ENCODE measurements at places on chromosomes 3 and 15.

GRCh38 chr3:33942483-33943150 lies 144.2 kb downstream of the PDCD6IP start:
- no peak for DNase-seq

GRCh38 chr3:172876297-172876696 lies 125.8 kb downstream of the ECT2 start:
- DNase-seq = no peak

GRCh38 chr3:81872566-81872965 lies 111.1 kb upstream of the GBE1 start:
- DNase-seq = no peak

DNA sequence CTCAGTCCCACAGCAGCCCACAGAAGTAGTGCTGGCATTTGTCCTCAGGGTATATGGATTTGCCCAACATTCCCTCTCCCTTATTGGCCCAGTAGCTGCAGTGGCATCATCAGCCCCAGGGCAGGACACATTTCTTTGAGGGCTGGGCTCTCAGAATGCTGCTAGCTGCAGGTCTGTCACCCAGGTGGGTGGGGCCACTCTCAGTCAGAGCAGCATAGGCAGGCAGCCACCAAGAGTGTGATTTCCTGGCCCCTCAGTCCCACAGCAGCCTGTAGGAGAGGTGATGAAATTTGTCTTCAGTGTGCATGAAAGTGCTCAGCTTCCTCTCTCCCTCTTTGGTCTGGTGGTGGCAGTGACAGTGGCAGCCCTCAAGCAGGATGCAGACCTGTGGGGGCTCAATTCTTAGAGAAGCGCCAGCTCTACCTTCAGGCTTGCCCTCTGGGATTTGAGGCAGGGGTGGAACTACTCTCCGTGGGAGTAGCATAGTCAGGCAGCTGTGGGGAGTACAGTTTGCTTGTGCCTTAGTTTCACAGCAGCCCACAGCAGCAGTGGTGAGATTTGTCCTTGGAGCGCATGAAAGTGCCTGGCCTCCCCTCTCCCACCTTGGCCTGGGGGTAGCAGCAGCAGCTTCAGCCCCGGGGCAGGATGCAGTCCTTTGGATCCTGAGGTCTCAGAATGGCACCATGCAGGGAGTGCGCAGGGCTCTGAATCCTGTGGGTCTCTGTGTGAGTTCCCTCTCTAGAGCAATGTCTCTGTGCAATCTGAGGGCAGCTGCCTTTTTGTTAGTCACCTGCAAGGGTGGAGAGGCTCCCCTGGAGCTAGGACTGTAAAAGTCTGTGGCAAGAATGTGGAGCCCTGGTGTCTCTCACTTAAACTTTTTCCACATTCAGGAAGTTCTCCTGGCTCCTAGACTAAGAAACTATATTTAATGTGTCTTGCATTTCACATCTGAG lies 1229.1 kb downstream of the ROBO2 start:
- no peak for DNase-seq

DNA sequence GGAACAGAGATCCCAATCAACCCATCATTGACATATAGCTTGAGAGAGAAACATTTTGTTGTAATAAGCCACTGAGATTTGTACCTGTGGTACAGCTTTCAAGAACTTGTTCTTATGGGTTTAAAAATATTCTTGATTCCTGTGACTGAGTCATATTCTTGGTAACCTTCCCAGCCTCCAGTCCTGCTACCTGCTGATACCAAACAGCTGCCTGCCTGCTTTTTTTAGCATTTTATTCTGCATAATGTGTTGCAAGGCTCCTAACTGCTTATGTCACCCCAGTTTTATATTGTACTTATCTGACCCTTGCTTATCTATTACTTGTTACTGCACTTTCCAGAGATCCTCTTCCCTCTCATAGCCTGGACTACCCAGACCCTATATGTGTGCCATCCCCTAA lies 349.3 kb upstream of the SOX2 start:
- peak; percentile 20 for DNase-seq

GRCh38 chr15:92121047-92121446 lies 267.5 kb downstream of the SLCO3A1 start:
- DNase-seq = no peak

GRCh38 chr3:177569875-177570657 lies 372.8 kb upstream of the TBL1XR1 start:
- no peak for DNase-seq

DNA sequence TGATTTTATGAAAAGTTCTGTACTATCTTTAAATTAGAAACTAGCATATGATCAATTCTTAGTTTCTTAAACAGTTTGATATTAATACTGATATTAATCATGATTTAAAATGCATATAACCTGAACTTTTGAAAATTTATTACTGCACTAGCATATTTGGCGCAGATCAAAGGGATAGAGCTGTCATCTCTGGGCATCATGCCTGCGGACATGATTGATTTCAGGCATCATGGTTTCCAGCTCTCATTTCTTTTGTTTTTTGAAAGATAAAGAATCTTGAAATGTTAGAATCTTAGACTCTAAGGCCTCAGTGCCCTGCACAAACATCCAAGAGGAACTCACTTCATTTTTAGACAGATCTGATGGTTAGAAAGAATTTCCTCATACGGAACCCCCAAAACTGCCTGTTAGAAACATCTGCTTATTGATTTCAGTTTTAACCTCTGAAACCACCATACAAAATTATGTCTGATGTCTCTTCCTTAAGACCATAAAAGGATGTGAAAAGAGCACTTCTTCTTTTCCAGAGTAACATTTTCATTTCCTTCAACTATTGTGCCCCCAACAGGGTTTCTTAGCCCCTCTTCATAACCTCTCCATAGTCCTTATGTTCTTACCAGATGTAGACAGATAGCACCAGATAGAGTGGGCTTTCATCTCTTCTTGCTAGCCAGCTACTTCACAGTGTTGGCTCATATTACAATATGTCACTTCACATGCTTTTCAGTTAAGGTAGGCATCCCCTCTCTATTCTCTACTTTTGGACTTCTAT lies 110.8 kb downstream of the BBX start:
- DNase-seq = no peak

- no peak for DNase-seq
Measured at GRCh38 chr15:94523873-94524272, 292.5 kb downstream of the MCTP2 start.

DNA sequence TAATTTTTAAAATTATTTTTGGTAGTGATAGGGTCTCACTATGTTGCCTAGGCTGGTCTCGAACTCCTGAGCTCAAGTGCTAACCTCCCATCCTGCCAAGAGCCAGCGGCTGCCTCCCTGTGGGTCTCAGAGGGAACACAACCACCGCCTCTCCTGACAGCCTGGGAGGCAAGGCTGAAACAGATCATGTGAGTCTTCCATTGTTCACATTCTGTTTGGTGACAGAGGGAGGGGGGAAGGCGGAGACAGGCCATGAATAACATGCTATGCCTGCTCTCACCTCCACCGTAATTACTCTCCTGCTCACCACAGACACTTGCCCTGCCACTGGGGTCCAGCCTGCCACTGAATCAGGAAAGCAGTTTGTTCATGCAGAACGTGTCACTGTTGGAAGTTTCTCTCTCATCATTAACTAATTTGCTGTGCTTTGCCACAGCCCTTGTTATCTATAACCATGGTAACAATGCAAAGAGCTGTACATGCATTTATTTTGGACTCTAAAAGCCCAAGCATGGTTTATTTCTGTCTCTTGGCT lies 78.4 kb upstream of the RASGRF1 start:
- peak; percentile 55 for DNase-seq

DNA sequence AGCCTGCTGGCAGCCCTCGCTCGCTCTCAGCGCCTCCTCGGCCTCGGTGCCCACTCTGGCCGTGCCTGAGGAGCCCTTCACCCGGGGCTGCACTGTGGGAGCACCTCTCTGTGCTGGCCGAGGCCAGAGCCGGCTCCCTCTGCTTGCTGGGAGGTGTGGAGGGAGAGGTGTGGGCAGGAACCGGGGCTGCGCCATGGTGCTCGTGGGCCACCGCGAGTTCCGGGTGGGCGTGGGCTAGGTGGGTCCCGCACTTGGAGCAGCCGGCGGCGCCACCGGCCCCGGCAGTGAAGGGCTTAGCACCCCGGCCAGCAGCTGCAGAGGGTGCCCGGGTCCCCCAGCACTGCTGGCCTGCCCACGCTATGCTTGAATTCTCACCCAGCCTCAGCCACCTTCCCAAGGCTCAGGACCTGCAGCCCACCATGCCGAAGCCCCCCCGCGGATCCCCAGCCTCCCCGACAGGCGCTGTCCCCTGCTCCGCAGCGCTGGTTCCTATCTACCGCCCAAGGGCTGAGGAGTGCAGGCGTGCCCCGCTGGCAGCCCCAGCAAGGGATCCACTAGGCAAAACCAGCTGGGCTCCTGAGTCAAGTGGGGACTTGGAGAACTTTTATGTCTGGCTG lies 863.3 kb downstream of the IGSF11 start:
- no peak for DNase-seq

- DNase-seq = no peak
Measured at GRCh38 chr15:97729270-97729669, 231.2 kb upstream of the ARRDC4 start.

- no peak for DNase-seq
Measured at GRCh38 chr15:68479406-68479805, 47.4 kb upstream of the ITGA11 start.

- no peak for DNase-seq
Measured at GRCh38 chr3:194431554-194431953, 32.5 kb upstream of the GP5 start.

DNA sequence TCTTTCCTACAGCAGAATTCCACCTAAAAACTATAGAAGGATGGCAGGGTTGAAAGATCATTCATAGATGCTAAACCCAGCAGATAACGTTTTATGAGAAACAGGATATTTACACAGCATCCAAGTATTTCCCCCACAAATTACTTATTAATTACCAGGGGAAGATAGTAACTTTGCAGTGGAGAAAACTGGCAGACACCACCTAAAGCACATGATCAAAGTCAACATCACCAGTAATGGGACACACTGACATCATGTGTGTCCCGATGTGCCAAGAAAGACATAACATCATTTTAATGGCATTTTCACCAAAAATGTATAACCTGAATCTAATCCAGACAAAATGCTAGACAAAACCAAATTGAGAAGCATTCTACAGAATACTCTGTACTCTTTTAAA lies 220.4 kb upstream of the THBS1 start:
- no peak for DNase-seq

DNA sequence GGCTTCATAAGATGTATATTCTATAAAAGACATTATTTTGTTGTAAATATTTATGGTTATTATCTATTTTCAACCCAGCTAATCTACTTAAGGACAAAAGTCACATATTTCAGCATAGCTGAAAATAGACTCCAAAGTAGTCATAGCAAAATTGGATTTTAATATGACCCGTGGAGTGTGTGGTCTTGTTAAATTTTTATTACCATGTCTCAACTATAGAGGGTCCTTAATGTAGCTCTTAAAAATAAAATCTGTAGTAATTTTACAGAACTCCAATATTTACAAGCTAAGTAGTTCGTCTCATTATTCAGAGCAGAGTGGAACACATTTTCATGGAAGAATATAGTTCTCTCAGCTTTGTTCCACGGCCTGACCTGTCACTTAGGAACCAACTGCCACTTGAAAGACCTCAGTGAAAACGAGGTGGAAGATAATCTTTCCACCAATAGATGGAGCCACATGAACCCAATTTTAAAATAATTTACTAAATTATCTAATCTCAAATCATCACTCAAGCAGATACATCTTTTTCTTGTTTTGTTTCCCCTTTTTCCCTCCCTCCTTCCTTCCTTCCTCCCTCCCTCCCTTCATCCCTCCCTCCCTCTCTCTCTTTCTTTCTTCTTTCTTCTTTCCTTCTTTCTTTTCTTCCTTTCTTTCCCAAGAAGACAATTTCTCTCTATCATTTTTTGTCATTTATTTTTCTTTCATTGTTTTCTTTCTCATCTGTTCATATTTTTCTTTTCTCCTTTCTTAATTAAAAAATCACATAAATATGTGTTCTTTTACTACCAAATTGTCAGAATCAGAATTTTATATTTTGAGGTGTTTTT lies 97.2 kb downstream of the CLDN1 start:
- no peak for DNase-seq

DNA sequence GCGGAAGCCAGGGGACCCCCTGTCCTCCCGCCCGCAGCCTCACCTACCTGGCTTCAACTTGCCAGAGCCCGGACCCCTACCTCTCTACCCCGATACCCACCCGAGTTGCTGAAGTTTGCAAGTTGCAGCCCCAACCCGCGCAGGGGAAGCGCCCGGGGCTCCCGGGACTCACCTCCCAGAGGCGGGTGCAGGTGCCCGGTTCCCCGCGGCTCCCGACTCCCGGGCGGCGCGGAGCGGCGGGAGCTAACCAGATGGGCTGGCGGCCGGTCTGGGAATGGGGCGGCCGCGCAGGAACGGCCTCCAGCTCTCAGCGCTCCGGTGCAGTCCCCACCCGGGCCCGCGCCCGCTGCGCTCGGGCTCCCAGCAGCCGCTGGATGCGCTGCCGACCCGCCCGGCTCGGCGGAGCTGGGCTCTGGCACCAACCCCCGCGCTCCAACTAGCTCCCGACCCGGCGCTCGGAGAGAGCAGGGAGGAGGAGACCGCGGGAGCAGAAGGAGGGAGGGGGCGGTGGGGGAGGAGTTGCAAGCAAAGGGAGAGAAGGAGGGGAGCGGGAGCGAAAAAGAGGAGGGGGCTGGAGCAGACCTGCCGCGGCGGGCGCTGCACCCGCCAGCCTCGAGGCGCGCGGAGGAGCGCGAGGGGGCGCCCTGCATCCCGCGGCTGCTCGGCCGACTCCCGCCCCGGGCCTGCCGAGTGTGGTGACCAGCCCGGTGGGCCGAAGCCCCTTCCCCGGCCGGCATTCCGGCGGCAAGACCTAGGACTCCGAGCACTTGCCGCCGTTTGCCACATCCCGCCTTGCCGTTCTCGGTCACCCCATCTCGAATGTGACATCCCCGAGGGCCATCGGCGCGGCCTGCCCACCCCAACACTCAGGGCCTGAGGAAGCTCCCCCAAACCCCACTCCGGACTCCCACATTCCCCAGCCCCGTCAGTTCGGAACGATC lies at the start of gene SEMA5B:
Gene SEMA5B (minus strand): TSS at position 472 of the 941 bp plus-strand sequence. CDS start 66,500 bp downstream, outside the sequence.
- no peak for DNase-seq

- peak; percentile 2 for DNase-seq
Measured at GRCh38 chr15:48507416-48508065, 138.0 kb downstream of the FBN1 start.

- DNase-seq = no peak
Measured at GRCh38 chr3:66149269-66149668, 71.5 kb upstream of the SLC25A26 start.

DNA sequence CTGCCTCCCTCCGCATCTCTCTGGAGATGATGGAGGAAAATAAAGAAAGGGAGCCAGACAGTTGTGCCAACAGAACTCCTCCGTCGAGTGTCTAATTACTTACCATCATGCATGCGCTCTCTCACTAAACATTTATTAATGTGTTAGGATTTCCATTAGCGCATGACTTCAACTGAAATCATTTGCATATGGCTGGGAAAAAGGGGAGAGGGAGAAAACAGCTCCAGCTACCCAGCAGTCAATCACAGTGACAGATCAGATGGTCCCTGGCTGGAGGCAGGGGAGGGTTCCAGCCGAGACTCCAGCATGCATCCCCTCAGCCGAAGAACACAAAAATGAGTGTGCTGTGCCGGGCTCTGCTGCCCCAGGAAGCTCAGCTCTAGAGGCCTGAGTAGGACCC lies 6.8 kb upstream of the RHO start:
- DNase-seq = no peak
